NCI-H1105 treated with DMSO at 0.1 percent for 48 hours (cell line): ENCODE measurements at places on chromosomes 13 and 19.
A peak's percentile ranks its signal among the peaks of the same experiment; 100 is the strongest.

- DNase-seq, result no peak
Observed at GRCh38 chr19:34757441-34757840, 15.6 kb downstream of the ZNF599 start.

DNA sequence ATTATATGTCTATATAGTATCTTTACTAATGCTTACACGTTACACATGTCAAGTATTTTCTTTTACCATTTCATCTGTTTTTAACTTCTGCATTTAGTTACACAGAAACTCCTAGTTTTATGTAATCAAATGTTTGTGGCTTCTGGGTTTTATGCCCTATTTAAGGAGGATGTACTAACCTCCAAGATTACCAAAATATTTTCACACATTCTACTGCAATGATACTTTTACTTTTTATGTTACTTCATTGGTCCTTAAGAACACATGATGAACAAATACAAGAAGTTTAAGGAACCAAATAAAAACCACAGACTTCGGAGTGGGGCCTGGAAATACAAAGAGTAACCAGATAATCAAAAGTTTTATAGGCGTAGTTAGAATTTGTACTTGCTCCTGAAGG lies 37.2 kb downstream of the ZC3H13 start:
- no peak for DNase-seq

GRCh38 chr19:49502866-49503581 lies 6.8 kb downstream of the RPS11 start:
- peak; percentile 65 for DNase-seq

- no peak for DNase-seq
Observed at GRCh38 chr19:46586294-46586693, 14.8 kb upstream of the CALM3 start.

GRCh38 chr13:97261254-97262005 lies 39.3 kb downstream of the MBNL2 start:
- DNase-seq, result no peak

GRCh38 chr13:102555914-102556553 lies 40.8 kb upstream of the TPP2 start:
- peak; percentile 60 for DNase-seq
